Stomach (tissue), 19 donors: ENCODE measurements at places on chromosomes 2 and 18. TPM values are rescaled to one million over a fixed set of nuclear protein-coding genes. Genes with fewer than 3 reads are reported as not detected.

GRCh38 chr2:39981883-39982311 lies 202.8 kb upstream of the THUMPD2 start:
- no peak overlapping the region for H3K27ac ChIP-seq
- no peak overlapping the region for H3K4me3 ChIP-seq
- no peaks in the 10 kb centered on the region for H3K4me1 ChIP-seq
- no peak for DNase-seq
- no peaks in the 10 kb centered on the region for H3K27me3 ChIP-seq

- no peak overlapping the region for H3K27ac ChIP-seq
- H3K4me1 ChIP-seq: no peaks in the 10 kb centered on the region
- H3K36me3 ChIP-seq: no peaks in the 10 kb centered on the region
- H3K27me3 ChIP-seq: no peaks in the 10 kb centered on the region
Measured at GRCh38 chr2:83941886-83942285, 517.2 kb downstream of the SUCLG1 start.

Gene ATAD2B
- 13.4 TPM for total RNA-seq

DNA sequence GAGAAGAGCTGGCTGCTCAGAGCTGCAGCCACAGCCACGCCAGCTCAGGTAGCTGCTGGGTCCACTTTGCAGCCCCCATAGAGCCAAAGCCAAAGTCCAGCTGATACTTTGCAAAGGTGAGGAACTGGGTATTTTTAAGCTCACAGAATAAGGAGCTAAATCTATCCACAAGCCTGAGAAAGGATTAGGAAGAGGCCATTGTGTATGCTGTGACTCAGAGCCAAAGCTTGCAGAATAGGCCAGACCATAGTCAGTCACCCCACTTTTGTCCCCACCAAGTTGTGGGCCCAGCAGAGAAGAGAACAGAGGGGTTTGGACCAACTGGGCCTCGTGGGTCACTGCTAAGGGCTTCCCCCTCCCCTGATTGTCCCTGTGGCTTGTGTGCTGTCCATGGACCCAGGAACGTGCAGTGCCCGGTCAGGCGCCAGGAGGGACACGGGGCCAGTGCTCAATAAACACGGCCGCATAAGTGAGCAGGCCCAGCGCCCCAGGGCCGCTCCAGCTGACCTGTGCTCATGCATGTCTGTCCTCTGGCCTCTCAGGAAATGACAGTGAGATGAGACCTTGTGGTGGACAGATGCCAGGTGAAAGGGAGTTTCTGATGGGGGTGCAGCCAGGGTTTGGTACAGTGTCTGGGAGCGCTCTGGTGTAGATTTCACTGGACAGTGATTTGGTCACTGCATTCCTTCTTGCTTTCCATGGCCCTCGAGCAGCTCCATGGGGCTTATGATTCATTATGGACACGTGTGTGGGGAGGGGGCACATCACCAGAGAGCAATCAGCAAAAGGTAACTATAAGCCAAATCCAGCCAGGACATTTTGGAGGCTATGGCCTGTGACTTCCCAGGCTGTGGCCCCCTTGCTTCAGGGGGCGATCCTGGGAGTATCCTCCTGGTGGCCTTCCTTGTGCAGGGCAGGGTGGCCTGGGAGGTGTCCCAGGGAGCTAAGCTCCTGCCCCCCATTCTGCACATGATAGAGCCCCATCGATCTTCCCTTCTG lies 31.3 kb downstream of the MAL start:
- no peaks in the 10 kb centered on the region for H3K4me1 ChIP-seq
- no peaks in the 10 kb centered on the region for H3K36me3 ChIP-seq
- H3K4me3 ChIP-seq: no peak overlapping the region
- H3K27ac ChIP-seq: no peak overlapping the region
- DNase-seq: peak; percentile 17

GRCh38 chr2:177772529-177772928 lies 300.0 kb downstream of the PDE11A start:
- no peak overlapping the region for H3K4me3 ChIP-seq
- no peak for DNase-seq
- H3K27ac ChIP-seq: no peak overlapping the region
- no peaks in the 10 kb centered on the region for H3K27me3 ChIP-seq

- no peak overlapping the region for H3K27ac ChIP-seq
- H3K27me3 ChIP-seq: no peaks in the 10 kb centered on the region
- no peaks in the 10 kb centered on the region for H3K36me3 ChIP-seq
- no peak for DNase-seq
Measured at GRCh38 chr2:173161507-173161906, 85.9 kb downstream of the MAP3K20 start.
